Upper lobe of left lung (tissue), 6 donors: ENCODE measurements at places on chromosomes 7 and 10. TPM values are rescaled to one million over a fixed set of nuclear protein-coding genes. Genes with fewer than 3 reads are reported as not detected.

Gene BTBD16
- not detected for total RNA-seq

Gene MET
- 83.8 TPM for total RNA-seq

Gene BPGM
- total RNA-seq, result 14.6 TPM

Gene CCDC136
- total RNA-seq, result 3.3 TPM

Gene CPN1
- not detected for total RNA-seq

Gene SLC39A12
- 1.9 TPM for total RNA-seq

Gene STRIP2
- total RNA-seq, result 1.4 TPM

Gene H2BK1
- not detected for total RNA-seq

Gene VWA2
- 16.8 TPM for total RNA-seq

Gene FKBP6
- not detected for total RNA-seq

GRCh38 chr10:91104193-91105041, 116.0 kb upstream of the PCGF5 start:
- H3K4me1 ChIP-seq, result no peaks in the 10 kb centered on the region
- no peak overlapping the region for H3K4me3 ChIP-seq
- DNase-seq, result no peak
- no peaks in the 10 kb centered on the region for H3K27me3 ChIP-seq

- peaks cover 3% of the 10 kb centered on the region for H3K4me1 ChIP-seq
- no peaks in the 10 kb centered on the region for H3K36me3 ChIP-seq
- H3K4me3 ChIP-seq, result no peak overlapping the region
- no peak for DNase-seq
- H3K27ac ChIP-seq, result no peak overlapping the region
These were observed 303.1 kb downstream of the ARHGAP12 start for GRCh38 chr10:31625566-31625965.

GRCh38 chr7:1555046-1555812, 776 bp downstream of the TMEM184A start:
- peak overlapping the region; percentile 55 for H3K27ac ChIP-seq
- H3K4me3 ChIP-seq, result no peak overlapping the region
- DNase-seq, result peak; percentile 68
- H3K36me3 ChIP-seq, result no peaks in the 10 kb centered on the region

DNA sequence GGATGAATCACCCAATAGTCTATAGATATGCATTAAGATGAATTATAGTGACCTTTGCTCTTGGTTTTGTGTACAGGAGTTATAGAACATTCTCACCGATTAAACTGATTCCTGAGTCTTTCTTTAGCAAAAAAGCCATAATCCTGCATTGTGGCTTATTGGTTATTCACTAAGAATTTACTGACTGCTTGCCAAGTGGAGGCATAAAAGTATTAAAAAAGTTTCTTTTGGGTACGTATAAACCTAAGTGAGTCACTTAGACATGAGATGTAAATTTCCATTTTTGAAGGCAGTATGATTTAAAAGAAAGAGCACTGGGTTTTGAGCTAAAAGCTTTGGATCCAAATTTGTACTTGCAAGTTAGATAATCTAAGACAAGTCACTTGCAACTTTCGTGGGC, 100.7 kb downstream of the CDK6 start:
- H3K4me3 ChIP-seq, result no peak overlapping the region
- no peak overlapping the region for H3K27ac ChIP-seq
- peaks cover 19% of the 10 kb centered on the region for H3K4me1 ChIP-seq
- H3K36me3 ChIP-seq, result no peaks in the 10 kb centered on the region

- H3K36me3 ChIP-seq, result no peaks in the 10 kb centered on the region
- DNase-seq, result peak; percentile 62
- no peak overlapping the region for H3K4me3 ChIP-seq
- H3K4me1 ChIP-seq, result no peaks in the 10 kb centered on the region
These were observed 104.5 kb upstream of the INSYN2A start for GRCh38 chr10:127300868-127301321.

DNA sequence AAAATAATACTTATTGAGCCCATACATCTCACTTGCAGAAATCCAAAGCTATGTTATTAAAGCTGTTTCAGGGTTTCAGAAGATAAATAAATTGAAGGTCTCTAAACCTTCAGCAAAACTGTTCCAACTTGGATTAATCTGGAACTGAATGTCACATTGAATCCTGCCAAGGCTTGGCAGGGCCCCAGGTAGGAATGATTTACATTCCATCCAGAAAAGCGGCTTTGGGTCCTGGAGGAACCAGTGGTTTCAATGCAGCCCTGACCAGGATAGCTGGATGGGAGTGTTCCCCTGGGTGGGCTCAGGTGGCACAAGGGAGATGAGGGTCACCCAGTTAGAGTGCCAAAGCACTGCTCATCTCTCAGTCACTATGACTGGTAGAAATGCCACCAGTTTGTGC, 37.0 kb upstream of the TMEM72 start:
- H3K27ac ChIP-seq, result no peak overlapping the region
- H3K4me1 ChIP-seq, result peaks cover 4% of the 10 kb centered on the region
- no peak for DNase-seq

GRCh38 chr10:92972886-92973285, 87.7 kb upstream of the CYP26C1 start:
- no peaks in the 10 kb centered on the region for H3K36me3 ChIP-seq
- no peaks in the 10 kb centered on the region for H3K27me3 ChIP-seq
- H3K27ac ChIP-seq, result no peak overlapping the region

GRCh38 chr7:43552122-43552521, 30.8 kb upstream of the STK17A start:
- no peaks in the 10 kb centered on the region for H3K36me3 ChIP-seq
- DNase-seq, result no peak
- H3K27me3 ChIP-seq, result no peaks in the 10 kb centered on the region

GRCh38 chr10:3531670-3532069, 253.3 kb downstream of the KLF6 start:
- H3K36me3 ChIP-seq, result no peaks in the 10 kb centered on the region
- H3K27me3 ChIP-seq, result no peaks in the 10 kb centered on the region
- no peak overlapping the region for H3K27ac ChIP-seq
- H3K4me1 ChIP-seq, result no peaks in the 10 kb centered on the region
- H3K4me3 ChIP-seq, result no peak overlapping the region

DNA sequence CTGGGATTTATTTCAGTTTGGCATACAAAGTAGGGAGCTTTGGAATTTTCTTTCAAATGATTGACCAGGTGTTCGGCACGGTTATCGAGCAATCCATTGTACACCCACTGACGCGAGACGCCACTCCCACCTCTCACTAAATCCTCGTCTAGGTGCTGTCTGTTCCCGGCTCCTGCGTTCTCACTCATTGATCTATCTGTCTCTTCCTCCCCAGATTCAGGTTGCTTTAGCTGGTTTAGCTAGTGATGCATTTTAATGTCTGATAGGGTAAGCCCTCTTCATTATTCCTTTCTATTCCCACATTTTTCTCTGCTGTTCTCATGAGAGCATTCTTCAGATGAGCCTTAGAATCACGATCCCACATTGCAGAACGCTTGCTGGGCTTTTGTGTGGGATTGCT, 91.7 kb downstream of the ELFN1 start:
- no peak overlapping the region for H3K4me3 ChIP-seq
- H3K4me1 ChIP-seq, result no peaks in the 10 kb centered on the region
- H3K27me3 ChIP-seq, result no peaks in the 10 kb centered on the region

DNA sequence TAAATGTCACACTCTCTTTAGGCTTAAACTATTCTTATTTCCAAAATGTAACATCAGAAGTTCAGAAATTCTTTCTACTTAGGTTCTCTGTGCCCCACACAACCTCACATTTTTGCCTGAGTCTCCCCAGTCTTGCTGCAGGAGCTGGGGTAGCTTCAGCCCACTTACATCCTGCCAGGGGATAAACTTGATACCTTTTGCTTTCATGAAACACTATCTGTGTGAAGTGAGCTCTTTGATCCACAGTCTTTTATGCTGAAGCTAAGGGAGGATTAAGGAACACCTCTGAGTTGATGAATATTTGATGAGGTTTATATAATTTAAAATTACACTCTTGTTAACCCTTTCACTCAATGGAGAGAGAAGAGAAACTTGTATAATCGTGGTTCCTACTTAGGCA, 341.0 kb downstream of the AUTS2 start:
- no peak overlapping the region for H3K4me3 ChIP-seq
- H3K27me3 ChIP-seq, result no peaks in the 10 kb centered on the region
- no peak overlapping the region for H3K27ac ChIP-seq
- no peaks in the 10 kb centered on the region for H3K4me1 ChIP-seq
- DNase-seq, result no peak
- no peaks in the 10 kb centered on the region for H3K36me3 ChIP-seq

- H3K4me3 ChIP-seq, result no peak overlapping the region
- no peaks in the 10 kb centered on the region for H3K4me1 ChIP-seq
- no peak overlapping the region for H3K27ac ChIP-seq
- H3K27me3 ChIP-seq, result no peaks in the 10 kb centered on the region
- no peaks in the 10 kb centered on the region for H3K36me3 ChIP-seq
These were observed 20.2 kb upstream of the SLC25A13 start for GRCh38 chr7:96342049-96342448.

GRCh38 chr10:66180021-66180420, 745.8 kb upstream of the LRRTM3 start:
- no peak for DNase-seq
- H3K27me3 ChIP-seq, result no peaks in the 10 kb centered on the region
- no peak overlapping the region for H3K27ac ChIP-seq
- no peaks in the 10 kb centered on the region for H3K36me3 ChIP-seq
- H3K4me1 ChIP-seq, result peaks cover 2% of the 10 kb centered on the region

- no peak overlapping the region for H3K4me3 ChIP-seq
- no peaks in the 10 kb centered on the region for H3K27me3 ChIP-seq
- no peaks in the 10 kb centered on the region for H3K4me1 ChIP-seq
- H3K27ac ChIP-seq, result no peak overlapping the region
These were observed 5.2 kb upstream of the BTBD16 start for GRCh38 chr10:122265896-122266295.

DNA sequence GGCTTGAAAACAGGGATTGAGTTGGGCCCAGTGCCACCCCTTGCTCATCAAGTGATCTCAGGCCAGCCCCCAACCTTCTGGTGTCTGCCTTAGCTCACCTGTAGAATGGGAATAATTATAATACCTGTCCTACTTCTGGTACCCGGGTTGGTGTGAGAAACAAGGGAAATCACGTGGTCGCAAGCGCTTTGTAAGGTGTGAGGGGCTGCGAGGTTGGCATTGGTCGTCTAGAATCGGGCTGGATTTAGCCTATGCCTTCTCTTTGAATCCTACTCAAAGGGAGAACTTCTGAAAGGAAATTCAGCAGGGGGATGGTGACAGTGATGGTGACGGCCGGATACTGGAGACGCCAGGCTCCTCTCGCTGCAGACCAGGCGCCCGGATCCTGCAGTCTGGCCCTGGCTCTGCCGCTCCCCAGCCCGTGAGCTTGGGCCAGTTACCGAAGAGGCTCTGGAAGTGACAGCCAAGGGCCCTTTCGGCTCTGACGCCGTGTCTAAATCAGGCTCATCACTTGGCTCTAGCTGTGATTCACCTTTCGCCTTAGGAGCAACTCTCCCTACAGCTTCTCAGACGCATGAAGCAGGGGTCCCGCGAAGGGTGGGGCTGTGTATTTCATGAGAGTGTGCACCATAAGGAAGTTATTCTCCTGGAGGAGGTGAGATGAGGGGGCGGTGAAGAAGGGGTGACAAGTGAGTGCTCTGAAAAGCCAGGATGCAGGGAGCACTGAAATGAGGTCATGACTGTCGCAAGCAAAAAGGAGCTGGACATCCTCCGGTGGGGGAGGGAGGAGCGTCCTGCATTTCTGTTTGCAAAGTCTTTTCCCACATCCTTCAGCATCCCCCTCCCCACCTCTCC, 4.0 kb upstream of the CREB5 start:
- peaks cover 9% of the 10 kb centered on the region for H3K27me3 ChIP-seq
- H3K4me1 ChIP-seq, result peaks cover 29% of the 10 kb centered on the region
- no peaks in the 10 kb centered on the region for H3K36me3 ChIP-seq

- H3K4me3 ChIP-seq, result no peak overlapping the region
- no peak overlapping the region for H3K27ac ChIP-seq
- no peaks in the 10 kb centered on the region for H3K4me1 ChIP-seq
- no peak for DNase-seq
These were observed 664.8 kb upstream of the SEMA3D start for GRCh38 chr7:85851571-85852193.

- H3K36me3 ChIP-seq, result peaks cover 4% of the 10 kb centered on the region
- peak overlapping the region; percentile 80 for H3K4me3 ChIP-seq
- peaks cover 40% of the 10 kb centered on the region for H3K4me1 ChIP-seq
- H3K27me3 ChIP-seq, result no peaks in the 10 kb centered on the region
- peak overlapping the region; percentile 96 for H3K27ac ChIP-seq
These were observed 396 bp downstream of the PSMG3 start for GRCh38 chr7:1569440-1569832.

DNA sequence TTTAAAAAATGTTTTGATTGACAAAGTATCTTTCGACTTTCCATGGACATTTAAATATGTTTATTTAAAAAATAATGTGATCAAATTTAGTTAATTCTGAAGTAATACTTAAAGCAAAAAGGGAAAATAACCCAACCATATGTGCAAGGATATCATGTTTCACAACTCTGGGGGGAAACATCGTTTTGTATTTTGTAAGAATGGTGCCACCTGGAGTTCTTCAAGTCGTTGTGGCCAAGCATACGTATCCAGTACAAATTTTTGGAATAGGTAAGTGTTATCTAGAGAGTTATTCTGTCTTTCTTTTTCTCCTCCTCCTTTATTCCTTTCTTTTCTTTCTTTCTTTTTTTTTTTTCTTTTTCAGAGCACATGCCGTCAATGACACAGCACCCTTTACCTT, 176.2 kb upstream of the CSTF2T start:
- no peaks in the 10 kb centered on the region for H3K36me3 ChIP-seq
- no peaks in the 10 kb centered on the region for H3K27me3 ChIP-seq
- H3K4me1 ChIP-seq, result no peaks in the 10 kb centered on the region
- no peak overlapping the region for H3K27ac ChIP-seq
- H3K4me3 ChIP-seq, result no peak overlapping the region

- H3K4me1 ChIP-seq, result no peaks in the 10 kb centered on the region
- no peaks in the 10 kb centered on the region for H3K27me3 ChIP-seq
- H3K4me3 ChIP-seq, result no peak overlapping the region
These were observed 35.1 kb upstream of the DNAH11 start for GRCh38 chr7:21507627-21508343.

- DNase-seq, result no peak
- peaks cover 3% of the 10 kb centered on the region for H3K4me1 ChIP-seq
- no peak overlapping the region for H3K4me3 ChIP-seq
- no peaks in the 10 kb centered on the region for H3K36me3 ChIP-seq
- H3K27me3 ChIP-seq, result no peaks in the 10 kb centered on the region
- H3K27ac ChIP-seq, result no peak overlapping the region
These were observed 141.9 kb upstream of the MKI67 start for GRCh38 chr10:128268015-128268722.

GRCh38 chr7:38142736-38143135, 35.3 kb upstream of the STARD3NL start:
- DNase-seq, result no peak
- H3K27me3 ChIP-seq, result no peaks in the 10 kb centered on the region
- no peaks in the 10 kb centered on the region for H3K36me3 ChIP-seq
- H3K4me3 ChIP-seq, result no peak overlapping the region
- no peak overlapping the region for H3K27ac ChIP-seq
